ENCODE measurements at places on chromosomes 11 and 22. TPM values are rescaled to one million over a fixed set of nuclear protein-coding genes. Genes with fewer than 3 reads are reported as not detected.

DNA sequence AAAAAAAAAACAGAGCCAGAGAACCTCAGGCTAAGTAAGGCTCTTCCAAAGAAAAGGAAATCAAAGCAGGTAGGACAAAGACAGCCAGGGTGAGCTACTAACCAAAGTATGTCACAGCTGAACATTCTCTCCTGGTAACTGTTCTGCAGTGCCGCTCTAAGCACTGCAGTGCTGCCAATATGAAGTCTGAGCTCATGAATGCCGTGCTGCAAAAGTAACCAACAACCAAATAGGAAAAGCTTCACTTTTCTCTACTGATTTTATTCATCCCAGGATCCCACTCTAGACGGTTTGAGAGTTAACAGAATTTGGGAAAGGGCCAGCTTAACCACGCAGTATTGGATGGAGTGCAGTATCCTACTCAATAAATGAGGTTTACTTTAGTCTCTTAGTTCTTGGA, 3.5 kb downstream of the SIK3 start:
- DNase-seq = peak; percentile 18

GRCh38 chr11:68061508-68061907, 22.7 kb downstream of the TCIRG1 start:
- no peak for DNase-seq

- no peak for DNase-seq
Measured at GRCh38 chr11:94925422-94926270, 47.7 kb downstream of the CWC15 start.

DNA sequence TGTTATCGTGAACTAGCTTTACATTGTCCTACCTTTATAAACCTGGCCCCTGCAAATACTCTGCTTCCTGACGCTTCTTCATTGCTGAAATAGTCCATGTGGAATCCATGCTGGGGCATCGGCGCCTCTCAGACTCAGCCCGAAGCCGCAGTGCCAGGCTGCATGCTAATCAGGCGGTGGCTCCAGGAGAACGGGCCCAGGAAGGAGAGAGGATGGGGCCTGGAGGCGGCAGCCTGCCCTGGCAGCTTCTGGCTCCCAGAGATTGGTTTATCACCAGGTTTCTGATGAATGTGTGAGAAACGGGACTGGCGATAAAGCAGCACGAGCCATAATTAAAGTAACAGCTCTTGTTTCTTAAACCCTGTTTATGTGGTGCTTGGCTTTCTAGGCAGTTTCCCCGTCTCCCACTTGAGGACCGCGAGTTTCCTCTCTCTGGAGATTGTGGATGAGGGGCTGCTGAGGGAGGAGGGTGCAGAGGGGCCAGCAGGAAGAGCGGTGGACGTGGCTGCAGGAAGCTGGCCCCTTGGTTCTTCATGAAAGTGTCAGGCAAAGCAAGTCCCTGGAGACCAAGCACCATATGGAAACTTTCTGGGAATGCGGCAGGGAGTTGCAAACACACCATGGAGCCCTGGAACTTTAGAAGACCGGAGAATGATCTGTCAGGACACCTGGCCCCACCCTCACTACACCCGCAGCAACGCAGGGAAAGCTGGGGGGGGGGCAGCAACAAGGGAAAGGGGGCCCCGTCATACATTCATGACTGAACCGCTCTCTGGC, 93.4 kb downstream of the NTM start:
- no peak for DNase-seq

- DNase-seq = no peak
Measured at GRCh38 chr11:124204008-124204407, 20.9 kb downstream of the OR10D3 start.

- peak; percentile 27 for DNase-seq
Measured at GRCh38 chr22:46829941-46830715, 67.7 kb downstream of the TBC1D22A start.

- no peak for DNase-seq
Measured at GRCh38 chr11:646214-646613, 9.1 kb downstream of the DRD4 start.

GRCh38 chr22:28799606-28800307, 612 bp downstream of the XBP1 start:
- DNase-seq = peak; percentile 77

DNA sequence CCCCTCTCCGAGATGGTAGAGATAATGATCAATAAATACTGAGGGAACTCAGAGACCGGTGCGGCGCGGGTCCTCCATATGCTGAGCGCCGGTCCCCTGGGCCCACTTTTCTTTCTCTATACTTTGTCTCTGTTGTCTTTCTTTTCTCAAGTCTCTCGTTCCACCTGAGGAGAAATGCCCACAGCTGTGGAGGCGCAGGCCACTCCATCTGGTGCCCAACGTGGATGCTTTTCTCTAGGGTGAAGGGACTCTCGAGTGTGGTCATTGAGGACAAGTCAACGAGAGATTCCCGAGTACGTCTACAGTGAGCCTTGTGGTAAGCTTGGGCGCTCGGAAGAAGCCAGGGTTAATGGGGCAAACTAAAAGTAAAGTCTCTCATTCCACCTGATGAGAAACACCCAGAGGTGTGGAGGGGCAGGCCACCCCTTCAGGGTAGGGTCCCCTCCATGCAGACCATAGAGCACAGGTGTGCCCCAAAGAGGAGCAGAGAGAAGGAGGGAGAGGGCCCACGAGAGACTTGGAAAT, 43.2 kb downstream of the IGLL1 start:
- DNase-seq = no peak

GRCh38 chr11:19890308-19890707, 177.7 kb downstream of the NAV2 start:
- DNase-seq = peak; percentile 31

- no peak for DNase-seq
Measured at GRCh38 chr11:86668929-86669328, 3.5 kb downstream of the ME3 start.

- DNase-seq = peak; percentile 32
Measured at GRCh38 chr11:112620621-112621394, 340.4 kb upstream of the NCAM1 start.

The UBE4A gene
- total RNA-seq = 61.5 TPM

The SLC5A12 gene
- total RNA-seq = 36.6 TPM

The GPR83 gene
- 0.08 TPM for total RNA-seq

The OR4P4 gene
- not detected for total RNA-seq

The CTSW gene
- total RNA-seq = not detected

Measured in hepatocyte (in vitro differentiated cells).